Adrenal gland (tissue), 19 donors: ENCODE measurements at places on chromosomes 2 and 18.

DNA sequence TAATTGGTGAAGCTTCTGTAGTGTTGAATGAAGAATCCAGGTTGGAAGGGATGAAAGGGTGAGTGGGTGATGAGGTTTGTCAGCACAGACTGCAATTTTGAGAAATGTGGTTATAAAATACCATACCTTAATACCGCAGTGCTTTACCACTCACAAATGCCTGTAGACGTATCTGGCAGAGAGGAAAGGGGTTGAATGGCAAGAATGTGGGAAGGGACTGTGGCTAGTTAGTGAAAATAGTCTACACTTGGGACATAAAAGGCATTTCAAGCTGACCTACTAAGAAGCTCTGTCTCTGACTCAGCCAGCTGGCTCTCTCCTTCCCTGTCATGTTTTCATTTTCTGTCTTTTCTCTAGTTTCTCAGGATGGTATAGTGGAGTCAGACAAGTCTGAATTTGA, 25.1 kb downstream of the CDK15 start:
- no peak for DNase-seq

DNA sequence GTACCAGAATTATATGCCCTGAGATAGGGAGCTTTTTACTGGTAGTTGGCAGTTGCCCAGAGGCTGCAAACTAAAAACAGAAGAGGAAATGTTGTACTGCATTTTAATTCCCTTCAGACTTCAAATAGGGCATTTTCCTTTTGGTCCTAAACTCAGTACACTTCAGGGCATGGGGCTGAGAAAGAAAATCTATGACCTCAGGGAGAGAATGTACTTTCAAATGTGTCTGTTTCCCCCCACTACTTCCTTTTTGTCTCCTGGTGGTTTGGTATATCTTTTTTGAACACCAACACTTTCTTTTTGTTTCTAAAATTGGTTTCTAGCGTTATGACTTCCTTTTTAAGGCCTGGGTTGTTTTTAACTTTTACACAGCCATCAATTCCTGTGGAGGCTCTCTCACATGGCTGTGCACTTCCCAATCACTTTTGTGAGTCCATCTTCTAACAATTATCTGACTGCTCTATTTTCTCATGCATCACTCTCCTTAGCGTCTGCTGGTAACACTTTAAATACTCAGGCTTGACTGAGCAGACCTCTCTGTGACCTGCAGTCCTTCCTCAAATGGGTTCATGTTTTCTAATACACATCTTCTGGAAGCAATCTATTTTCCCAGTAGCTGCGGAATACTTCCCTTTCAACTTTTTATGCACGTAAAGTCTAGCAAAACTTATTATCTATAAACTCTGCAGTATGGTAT, 596.0 kb downstream of the LRP1B start:
- no peak for DNase-seq

- no peak for DNase-seq
Measured at GRCh38 chr18:38406607-38407006, 841.0 kb upstream of the CELF4 start.

- peak; percentile 56 for DNase-seq
Measured at GRCh38 chr18:32469691-32470459, 807 bp downstream of the GAREM1 start.

DNA sequence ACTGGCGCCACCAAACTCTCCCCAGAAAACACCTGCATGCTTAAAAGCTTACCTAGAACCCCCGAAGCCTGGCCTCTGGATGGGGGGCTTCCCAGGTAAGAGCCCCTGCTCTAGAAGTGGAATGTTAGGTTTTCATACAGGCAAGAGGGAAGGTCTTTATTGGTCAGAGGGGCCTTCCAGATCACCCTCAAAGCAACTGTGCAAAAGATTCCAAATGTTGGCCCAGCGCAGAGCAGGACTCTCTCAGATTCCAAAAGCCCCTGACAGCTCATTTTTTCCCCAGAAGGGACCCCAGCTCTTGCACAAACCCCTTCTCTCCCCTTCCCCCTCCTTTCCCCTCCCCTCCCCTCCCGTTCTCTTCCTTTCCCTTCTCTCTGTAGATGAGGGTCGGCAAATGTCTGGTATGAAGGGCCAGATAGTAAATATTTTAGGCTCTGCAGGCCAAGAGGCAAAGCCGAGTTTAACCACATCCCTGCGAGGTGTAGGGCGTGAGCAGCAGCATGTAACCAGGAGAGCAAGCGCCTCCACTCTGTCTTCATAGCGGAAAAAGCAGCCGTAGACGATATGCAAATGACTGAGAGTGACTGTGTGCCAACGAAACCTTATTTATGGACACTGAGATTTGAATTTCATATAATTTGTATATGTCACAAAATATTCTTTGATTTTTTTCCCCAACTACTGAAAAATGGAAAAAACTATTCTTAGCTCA, 116.9 kb downstream of the SMAD7 start:
- DNase-seq: no peak

DNA sequence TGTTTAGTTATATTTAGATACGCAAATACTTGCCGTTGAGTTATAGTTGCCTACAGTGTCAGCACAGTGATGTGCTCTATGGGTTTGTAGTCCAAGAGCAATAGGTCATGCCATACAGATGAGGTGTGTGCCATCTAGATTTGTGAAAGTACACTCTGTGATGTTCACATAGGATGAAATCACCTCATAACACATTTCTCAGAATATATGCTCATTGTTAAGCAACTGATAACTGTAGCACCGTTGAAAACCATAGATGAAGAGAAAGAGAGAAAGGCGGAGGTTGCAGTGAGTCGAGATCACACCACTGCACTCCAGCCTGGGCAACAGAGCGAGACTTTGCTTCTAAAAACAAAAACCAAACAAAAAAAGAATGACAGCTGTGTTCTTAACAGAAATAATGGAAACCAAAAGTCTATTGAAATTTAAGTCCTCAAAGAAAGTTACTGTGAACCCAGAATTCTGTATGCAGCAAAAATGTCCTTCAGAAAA, 9.5 kb downstream of the DGKD start:
- no peak for DNase-seq
